ENCODE measurements at places on chromosomes 6 and 20.
A peak's percentile ranks its signal among the peaks of the same experiment; 100 is the strongest.

- DNase-seq = no peak
These were observed 51.6 kb upstream of the SNAP25 start for GRCh38 chr20:10167040-10167439.

GRCh38 chr6:143397227-143398222 lies 53.0 kb downstream of the ADAT2 start:
- peak; percentile 48 for DNase-seq

GRCh38 chr20:1381753-1382591 lies 10.9 kb downstream of the FKBP1A start:
- DNase-seq = no peak

GRCh38 chr6:89436226-89436625 lies 3.3 kb downstream of the ANKRD6 start:
- DNase-seq = no peak

DNA sequence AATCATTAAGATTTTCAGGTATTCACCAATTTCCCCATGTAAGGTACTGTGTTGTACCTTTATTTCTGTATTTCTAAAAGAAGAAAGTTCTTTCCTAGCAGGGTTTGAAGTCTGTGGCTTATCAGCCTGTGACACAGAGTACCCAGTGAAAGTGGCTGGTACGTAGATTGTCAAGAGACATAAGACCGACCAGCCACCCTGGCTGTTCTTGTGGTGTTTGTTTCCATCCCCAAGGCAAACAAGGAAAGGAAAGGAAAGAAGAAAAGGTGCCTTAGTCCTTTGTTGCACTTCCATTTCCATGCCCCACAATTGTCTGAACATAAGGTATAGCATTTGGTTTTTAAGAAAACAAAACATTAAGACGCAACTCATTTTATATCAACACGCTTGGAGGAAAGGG lies 40.6 kb upstream of the SMIM28 start:
- DNase-seq = no peak

- no peak for DNase-seq
These were observed 7.5 kb downstream of the MRPL14 start for GRCh38 chr6:44119704-44120262.

- DNase-seq = no peak
These were observed 15.2 kb upstream of the SIRT5 start for GRCh38 chr6:13559251-13559650.

DNA sequence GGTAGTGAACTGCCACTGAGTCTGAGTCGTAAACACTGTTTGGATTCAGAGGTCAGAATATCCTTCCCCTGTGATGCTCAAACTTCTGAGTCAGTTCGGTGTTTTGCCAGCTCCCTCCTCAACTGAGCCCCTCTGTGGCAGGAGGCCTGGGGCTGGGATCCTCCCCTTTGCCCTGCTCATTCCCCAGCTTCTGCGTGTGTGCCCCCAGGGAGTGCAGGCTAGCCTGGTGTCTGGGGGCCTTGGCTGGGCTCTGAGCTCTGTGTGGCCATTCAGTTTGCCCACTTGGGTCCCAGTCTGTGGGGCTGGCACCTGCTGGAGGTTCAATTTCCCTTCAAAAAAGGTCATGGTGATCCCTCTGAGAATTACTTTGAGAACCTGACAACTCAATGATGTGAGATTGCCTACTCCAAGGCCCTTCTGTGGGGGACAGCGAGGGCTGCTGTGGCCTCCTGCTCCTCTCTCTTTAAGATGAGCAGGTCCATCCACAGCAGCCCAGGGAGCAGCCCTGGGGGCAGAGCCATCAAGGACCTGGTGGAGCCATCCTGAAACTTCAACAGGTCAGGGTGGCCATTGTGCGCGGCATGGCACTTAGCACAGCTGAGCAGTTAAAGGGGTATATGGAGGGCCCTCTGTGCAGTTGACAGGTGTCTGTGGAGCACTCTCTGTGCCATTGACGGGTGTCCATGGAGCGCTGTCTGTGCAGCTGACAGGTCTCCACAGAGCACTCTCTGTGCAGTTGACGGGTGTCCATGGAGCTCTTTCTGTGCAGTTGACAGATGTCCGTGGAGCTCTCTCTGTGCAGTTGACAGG lies 147.2 kb downstream of the SYCP2 start:
- DNase-seq = no peak

DNA sequence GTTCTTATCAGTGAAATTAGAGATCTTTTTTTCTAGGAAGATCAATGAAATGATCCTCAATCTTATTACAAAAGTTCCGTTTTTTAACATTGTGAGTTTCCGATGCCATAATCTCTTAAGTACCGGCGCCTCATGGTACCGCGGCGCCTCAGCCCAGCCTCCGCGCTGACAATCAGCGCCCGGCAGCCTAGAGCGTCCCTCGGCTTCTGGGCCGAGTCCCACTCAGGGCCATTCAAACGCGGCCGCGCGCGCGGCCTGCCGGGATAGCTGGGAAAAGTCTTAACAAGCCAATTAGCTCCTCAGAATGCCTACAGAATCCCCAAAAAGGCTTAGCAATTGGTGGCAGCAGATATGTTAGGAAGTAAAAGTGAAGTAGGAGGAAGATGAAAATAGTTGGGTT lies 204.8 kb downstream of the ADGB start:
- no peak for DNase-seq

DNA sequence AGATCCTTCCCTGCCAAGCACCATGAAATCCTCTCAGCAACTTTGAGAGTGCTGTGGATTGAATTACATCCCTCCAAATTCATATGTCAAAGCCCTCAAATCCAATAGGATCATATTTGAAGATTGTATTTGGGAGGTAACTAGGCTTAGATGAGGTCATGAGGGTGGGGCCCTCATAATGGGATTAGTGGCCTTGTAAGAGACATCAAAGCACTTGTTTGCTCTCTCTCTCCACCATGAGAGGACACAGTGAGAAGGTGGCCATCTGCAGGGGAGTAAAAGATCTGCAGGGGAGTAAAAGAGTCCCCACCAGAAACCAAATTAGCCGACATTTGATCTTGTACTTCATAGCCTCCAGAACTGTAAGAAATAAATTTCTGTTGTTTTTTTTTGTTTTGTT lies 298.2 kb downstream of the SAMD5 start:
- no peak for DNase-seq

DNA sequence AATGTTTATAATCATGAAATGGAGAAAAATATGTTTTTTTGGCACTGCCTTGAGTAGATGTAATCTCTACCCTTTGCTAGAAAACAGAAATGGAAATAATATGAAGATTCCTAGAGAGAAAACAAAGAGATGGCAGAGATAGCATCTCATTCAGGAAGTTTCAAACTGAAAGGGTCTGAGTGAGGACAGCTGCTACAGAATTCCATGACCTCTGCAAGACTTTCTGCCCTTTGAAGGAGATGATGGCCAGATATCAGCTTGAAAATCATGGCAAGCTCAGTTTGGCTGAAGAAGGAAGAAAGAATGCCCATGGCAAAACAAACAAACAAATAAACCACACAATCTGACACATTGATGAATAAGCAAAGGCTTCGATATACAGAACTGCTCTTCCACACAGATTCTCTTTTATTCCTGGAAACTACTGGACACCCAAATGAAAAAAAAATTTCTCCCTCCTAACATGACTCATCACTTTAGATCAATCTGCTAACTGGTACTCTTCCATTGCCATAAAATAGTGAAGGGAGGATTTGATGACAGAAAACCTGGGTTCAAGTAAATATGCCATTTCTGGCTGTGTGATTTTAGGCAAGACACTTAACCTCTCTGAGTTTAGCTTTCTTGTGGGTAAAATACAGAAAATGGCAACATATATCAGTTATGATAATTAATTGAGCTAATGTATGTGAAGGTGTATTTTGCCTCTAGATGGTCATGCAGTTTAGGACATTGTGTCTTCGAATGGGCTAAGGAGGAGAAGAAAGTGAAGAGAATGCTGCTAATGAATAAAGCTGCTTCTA lies 105.9 kb upstream of the SPACA1 start:
- no peak for DNase-seq

- no peak for DNase-seq
These were observed 9.3 kb downstream of the ARHGAP18 start for GRCh38 chr6:129700666-129701065.

GRCh38 chr6:21846541-21847451 lies 253.2 kb downstream of the SOX4 start:
- peak; percentile 66 for DNase-seq

- no peak for DNase-seq
These were observed 115.7 kb upstream of the RALGAPA2 start for GRCh38 chr20:20827992-20828597.

DNA sequence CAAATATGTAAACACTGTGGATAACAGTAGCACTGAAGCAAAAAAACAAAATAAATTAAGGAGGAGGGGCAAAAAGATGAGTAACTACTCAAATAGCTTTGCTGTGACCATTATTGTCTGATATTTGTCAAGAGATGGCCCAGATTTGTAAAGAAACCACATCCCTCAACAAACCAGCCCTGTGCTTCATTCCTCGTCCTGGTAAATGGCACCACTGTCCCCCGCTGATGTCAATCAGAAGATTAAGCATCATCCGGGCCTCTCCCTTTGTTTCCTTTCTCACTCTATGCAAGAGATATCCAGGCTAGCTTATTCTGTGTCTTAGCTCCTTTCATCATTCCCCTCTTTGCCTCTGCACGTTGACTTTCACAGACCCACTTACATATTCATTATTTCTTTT lies 259.0 kb downstream of the SYNE1 start:
- no peak for DNase-seq

DNA sequence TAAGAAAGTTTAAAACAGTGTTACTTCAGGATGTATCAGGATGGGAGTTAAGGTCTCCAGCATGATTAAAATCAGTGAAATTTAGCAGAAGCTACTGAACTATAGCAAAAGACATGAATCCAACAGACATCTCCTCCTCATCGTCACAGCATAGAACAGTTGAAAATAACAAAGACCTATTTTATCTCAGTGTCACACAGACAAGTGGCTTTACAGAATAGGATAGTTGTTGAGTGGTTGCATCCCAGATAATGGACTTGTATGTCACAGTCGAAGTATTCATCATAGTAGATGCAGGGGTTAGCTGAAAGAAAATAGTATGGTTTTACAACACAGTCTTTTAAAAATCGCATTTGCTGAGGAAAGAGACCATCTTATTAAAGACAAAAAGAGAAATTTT lies 31.2 kb downstream of the CRISP1 start:
- DNase-seq = no peak

- no peak for DNase-seq
These were observed 32.6 kb downstream of the DTNBP1 start for GRCh38 chr6:15630202-15630601.

- DNase-seq = no peak
These were observed 23.2 kb upstream of the PNPLA1 start for GRCh38 chr6:36246506-36247268.

DNA sequence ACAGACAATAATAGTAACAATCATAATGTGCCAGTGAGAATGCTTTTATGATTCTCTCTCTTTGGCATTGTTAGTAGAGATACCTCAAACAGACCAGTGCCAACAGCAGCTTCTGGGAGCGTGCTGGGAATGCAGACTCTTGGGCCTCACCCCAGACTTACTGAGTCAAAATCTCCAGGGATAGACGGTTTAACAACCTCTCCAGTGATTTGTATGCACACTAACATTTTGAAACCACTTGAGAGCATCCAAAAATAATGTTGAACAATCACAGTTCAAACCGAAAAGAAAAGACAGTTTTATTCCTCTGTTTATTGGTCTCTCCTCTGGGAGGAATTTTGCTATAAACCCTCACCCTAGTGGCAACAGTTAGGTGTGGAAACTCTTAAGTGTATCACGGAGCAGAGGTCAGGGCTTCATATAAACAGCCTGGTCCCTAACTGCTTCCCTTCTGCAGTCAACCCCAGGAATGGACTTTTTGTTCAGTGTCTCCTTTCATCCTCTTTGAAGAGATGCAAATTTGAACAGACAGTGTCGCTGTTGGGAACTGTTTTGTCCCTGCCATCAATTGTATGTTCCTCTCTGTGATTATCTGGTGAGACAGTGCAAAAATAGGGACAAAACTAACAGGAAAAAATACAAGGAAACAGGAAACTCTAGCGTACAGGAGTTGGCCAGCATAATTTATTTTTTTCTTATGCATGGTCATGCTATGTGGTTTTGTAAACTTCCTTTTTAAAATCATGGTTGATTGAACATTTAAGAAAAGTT lies 162.4 kb upstream of the BTBD3 start:
- DNase-seq = peak; percentile 9

GRCh38 chr6:25202504-25202903 lies 76.7 kb upstream of the CARMIL1 start:
- DNase-seq = no peak

DNA sequence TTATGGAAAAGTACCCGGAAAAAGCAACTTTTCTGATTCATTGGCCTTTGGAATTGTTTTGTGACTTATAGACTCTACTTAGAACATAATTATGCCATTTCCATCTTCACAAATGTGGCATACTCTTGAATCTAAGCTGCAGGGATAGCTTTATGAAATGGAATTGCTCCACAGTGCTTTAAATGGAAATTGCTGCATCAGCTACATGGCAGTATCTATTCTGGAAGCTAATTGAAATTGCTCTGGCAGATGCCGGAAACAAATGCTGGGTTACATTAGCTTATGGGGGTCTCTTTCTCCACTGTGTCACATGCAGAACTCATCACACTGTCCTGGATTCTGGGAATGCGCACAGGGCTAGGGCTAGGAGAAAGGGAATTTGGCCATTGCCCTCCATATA lies 108.9 kb downstream of the SAMD5 start:
- DNase-seq = no peak

GRCh38 chr6:96304997-96305396 lies 216.6 kb upstream of the UFL1 start:
- no peak for DNase-seq

- peak; percentile 87 for DNase-seq
These were observed 114.9 kb upstream of the BTN3A2 start for GRCh38 chr6:26249957-26250697.

DNA sequence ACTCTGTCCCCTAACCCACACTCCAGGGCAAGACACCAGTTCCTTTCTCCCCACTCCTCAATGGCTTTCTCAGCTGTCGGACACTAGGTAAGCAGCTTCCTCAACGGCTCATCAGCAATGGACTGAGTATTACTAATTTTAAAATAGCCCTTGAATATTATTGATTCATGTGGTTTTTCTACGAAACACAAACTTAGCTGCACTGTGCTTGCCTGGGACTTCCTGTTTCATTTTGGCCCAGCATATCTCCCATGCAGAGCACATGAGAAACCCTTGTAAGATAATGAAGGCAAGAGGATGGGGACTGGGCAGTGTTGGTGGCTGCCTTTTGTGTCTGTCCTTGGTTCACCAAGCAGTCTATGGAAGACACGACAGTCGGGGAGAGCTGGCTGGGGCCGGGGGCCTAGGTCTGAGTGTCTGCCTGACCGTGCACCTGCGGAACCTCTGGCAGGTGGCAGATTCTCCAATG lies 48.9 kb downstream of the RNASET2 start:
- DNase-seq = no peak

DNA sequence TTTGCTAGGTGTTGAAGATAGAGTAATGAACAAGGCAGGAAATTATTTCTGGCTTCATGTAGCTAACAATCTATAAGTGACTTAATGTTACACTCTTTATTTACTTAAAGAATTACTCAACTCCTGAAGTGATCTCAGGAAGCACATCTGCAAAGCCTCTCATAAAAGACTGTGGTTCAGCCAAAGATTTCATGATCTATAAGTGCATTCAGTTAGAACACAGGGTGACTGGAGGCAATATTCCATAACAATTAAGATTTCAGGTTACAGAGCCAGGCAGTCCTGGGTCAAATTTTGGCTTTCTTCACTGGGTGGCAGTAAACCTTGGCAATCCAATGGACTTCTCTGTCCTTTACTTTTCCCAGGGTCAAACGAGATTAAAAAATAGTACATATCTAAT lies 204.0 kb downstream of the TPBG start:
- no peak for DNase-seq

- peak; percentile 46 for DNase-seq
These were observed 6.0 kb upstream of the PTK7 start for GRCh38 chr6:43070028-43070632.

All from right kidney (tissue), 9 donors.